ENCODE measurements at places on chromosomes 1 and 21.

DNA sequence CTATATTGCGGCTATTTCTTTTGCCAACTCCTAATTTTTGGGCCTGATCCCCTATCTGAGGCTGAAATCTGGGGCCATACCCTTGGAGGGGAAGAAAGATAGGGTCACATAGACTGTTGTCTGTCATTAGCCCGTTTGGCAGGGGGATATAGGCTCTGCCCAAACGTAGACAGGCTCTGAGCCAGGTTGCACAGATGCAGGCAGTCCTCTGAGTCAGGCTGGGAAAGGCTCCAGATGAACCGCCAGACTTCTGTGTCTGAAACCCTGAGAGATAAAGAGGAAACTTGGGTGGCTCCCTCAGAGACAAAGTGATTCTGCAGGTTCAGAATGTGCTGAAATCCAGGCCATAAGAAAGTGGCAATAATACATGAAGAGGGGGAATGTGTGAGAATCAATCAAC lies 4.0 kb upstream of the CAP1 start:
- H3K4me3 ChIP-seq: no peak overlapping the region
- H3K27ac ChIP-seq: no peak overlapping the region
- no peaks in the 10 kb centered on the region for H3K36me3 ChIP-seq
- DNase-seq: no peak

DNA sequence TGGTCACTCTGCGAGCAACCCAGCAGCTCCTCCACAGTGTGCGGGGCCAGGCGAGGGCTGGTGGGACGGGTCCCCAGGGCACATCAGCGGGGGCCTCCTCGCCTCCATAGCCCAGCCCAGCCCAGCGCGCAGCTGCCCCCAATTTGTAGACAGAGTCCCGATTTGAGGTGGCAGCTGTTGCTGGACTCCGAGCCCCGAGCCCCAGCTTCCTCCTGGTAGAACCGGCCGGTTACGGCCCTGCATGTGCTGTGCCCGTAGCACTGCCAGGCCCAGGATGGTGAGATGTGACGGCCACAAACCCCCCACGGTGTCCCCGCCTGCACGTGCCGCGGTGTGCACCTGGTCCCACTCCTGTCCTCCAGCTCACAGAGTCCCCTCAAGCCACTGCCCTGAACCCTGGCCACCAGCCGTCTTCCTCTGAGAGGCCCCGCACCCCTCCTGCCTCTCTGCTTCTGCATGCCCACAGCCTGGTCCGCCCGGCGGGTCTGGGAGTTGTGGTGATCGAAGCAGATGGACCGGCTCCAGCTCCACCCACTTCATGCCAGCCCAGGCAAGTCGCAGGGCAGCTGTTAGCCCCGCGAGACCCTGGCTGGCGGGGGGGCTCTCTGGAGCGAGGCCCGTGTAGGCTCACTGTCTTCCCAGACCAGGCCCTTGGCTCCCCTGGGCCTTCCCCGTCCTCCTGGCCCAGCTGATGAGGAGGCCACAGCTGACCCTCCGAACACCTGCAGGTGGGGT lies 55.5 kb downstream of the MORN1 start:
- no peaks in the 10 kb centered on the region for H3K36me3 ChIP-seq
- no peak overlapping the region for H3K4me3 ChIP-seq
- no peak overlapping the region for H3K27ac ChIP-seq

DNA sequence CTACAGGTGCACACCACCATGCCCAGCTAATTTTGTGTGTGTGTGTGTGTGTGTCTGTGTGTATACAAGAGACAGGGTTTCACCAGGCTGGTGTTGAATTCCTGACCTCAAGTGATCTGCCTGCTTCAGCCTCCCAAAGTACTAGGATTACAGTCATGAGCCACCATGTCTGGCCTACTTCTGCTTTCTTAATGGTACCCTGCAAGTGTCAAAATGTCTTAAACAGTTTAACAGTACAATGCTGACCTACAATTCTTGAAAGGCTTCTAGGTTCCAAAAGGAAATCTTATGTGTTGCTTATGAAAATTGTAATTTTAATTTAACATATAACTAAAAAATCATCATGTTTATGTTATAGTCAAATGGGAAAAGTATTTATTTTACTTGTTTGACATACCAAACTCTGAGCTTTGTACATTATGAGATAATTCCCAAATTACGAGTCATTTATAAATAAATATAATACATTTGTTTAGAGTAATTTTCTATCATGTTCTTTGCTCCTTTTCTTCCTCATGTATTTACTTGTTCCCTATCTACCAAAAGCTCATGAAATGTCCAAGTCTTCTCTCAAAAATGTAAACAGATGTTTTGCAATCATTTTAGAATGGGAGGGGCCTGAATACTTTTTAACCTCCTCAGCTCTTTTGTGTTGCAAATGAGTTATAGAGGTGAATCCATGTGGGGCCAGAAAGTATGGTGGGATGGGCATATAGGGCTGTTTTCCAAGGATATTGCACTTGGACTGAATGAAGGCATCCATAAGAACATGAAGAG lies 8.4 kb upstream of the VCAM1 start:
- H3K4me3 ChIP-seq: no peak overlapping the region
- no peaks in the 10 kb centered on the region for H3K36me3 ChIP-seq
- H3K27ac ChIP-seq: no peak overlapping the region
- no peak for DNase-seq

DNA sequence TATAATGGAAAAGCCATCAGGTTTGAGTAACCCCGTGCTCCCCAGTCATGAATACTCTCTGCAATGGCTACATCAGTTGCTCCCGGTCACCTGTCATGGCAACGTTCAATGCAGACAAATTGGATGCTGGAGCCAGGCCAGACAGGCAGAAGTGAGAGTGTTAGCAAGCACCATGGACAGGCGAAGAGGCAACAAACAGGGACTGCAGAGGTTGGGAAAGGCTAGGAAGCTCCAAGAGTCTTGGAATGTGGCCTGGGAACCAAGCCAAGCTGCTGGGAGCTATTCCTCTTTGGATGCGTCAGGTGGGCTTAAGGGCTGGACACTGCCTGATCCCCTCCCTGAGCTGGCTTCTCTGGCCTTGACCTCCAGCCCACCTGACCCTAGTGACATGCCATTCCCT lies 102.9 kb downstream of the ACTL8 start:
- DNase-seq: no peak
- no peaks in the 10 kb centered on the region for H3K27me3 ChIP-seq
- H3K36me3 ChIP-seq: no peaks in the 10 kb centered on the region
- H3K4me3 ChIP-seq: no peak overlapping the region
- peaks cover 35% of the 10 kb centered on the region for H3K4me1 ChIP-seq

DNA sequence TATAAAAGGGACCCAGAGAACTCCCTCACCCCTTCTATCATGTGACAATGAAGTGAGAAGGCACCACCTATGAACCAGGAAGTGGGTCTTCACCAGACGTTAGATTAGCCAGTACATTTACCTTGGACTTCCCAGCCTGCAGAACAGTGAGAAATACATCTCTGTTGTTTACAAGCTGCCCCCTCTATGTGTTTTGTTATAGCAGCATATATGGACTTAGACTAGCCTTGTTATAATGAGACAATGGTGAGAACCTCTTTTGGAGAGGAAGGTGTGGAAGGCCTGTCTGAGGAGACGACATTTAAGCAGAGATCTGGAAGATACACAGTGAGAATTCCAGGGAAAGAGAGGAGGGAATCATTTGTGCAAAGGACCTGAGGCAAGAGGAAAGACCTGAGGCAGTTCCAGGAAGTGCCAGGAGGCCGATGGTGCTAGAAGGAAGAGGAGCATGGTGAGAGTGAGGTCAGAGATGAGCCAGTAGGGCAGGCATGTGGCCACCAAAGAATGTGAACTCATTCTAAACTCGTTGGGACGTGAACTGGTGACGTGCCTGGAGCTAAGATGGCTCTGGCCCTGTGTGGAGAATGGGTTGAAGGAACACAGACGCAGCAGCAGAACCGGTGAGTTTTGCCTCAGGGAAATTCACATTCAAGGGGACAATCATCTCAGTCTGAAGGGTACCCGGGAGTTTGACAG lies 98.9 kb upstream of the IRF2BP2 start:
- no peak for DNase-seq
- peaks cover 41% of the 10 kb centered on the region for H3K4me1 ChIP-seq
- no peaks in the 10 kb centered on the region for H3K36me3 ChIP-seq
- no peak overlapping the region for H3K27ac ChIP-seq

GRCh38 chr1:152034654-152035538 lies 1.9 kb downstream of the S100A11 start:
- H3K27ac ChIP-seq: no peak overlapping the region
- H3K36me3 ChIP-seq: no peaks in the 10 kb centered on the region
- peaks cover 24% of the 10 kb centered on the region for H3K27me3 ChIP-seq
- peaks cover 35% of the 10 kb centered on the region for H3K4me1 ChIP-seq
- H3K4me3 ChIP-seq: peak overlapping the region; percentile 38

Measured in HepG2 (cell line).